Activated CD4-positive, alpha-beta T cell treated with anti-CD3 and anti-CD28 coated beads, Interleukin-10, Interleukin-2, amounts not matched to agents 100 ng/mL and 50 ng/mL, durations not matched to agents 16 hours and 8 hours (primary cell): ENCODE measurements at places on chromosomes 13 and 19.

DNA sequence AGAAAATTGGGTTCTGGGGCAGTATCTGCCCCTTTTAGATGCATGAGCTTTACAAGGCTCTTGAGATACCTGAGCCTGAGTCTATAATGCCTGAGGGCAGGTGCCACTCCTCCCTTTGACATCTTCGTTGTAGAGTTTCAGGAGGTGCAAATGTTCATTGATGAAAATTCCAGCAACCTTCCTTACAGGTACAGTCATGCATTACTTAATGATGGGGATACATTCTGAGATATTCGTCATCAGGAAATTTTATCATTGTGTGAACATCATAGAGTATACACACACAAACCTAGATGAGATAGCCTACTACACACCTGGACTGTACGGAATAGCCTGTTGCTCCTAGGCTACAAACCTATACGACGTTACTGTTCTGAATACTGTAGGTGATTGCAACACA, 310.0 kb downstream of the SHISA2 start:
- DNase-seq = no peak

DNA sequence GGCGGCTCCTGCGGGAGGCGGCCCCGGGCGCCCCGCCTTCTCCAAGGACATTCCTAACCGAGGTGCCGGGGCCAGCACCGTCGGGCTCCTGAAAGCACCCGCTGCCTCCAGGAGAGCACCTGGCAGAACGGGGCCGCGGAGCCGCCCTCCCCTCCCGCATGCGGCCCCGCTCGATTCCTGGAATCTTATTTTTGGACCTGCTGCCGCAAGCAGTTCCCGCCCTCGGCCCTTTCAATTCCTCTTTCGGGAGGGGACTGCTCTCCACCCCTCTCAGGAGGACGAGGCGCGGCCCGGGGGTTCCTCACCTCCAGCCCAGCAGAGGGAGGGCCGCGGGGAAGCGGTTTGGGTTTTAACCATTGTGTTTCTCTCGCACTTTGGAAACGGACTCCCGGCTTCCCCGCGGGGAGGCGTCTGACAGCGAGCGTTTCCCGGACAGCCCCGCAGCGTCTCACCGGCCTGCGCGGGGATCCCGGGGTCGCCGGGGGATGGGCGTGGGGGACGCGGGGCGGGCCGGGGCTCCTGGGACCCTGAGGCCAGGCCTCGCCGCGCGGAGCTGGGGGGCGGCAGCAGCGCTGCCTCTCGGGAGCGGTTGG, 849 bp downstream of the GAS6 start:
- DNase-seq = no peak

DNA sequence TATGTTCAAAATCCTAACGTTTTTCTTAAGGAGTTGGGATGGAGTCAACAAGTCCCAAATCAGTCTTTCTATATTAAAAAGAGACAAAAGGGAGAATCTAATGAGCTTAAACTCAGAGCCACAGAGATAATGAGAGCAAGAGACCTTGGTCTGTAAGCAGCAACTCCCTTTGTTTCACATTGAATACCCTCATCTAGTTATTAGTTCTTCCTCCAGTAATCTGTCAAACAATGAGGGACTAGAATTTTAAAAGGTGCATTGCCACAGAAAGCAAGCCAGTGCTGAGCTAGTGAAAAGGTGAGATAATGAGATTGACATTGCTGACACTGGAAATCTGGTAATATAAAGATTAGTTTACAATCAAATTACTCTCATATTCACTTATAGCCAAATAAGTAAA, 718.6 kb downstream of the DACH1 start:
- DNase-seq = no peak

- no peak for DNase-seq
These were observed 763.5 kb upstream of the GPC6 start for GRCh38 chr13:92463134-92463533.

DNA sequence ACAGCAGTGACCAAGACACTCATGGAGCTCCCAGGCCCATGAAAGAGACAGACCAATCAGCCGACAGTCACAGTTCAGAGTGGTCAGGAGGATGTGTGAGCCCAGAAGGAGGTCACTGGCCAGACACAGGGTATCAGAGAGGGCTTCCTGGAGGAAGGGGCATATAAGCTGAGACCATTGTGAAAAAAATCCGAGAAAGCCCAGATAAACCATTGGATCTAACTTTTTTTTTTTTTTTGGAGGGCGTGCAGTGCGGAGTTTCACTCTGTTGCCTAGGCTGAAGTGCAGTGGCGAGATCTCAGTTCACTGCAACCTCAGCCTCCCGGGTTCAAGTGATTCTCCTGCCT, 4.2 kb downstream of the ITPKC start:
- DNase-seq = no peak

- DNase-seq = no peak
These were observed 315.2 kb downstream of the NDFIP2 start for GRCh38 chr13:79796136-79796535.

- DNase-seq = no peak
These were observed 548.2 kb downstream of the GPC5 start for GRCh38 chr13:91946498-91947070.

GRCh38 chr13:28022848-28023518, 34.5 kb upstream of the URAD start:
- no peak for DNase-seq

- DNase-seq = no peak
These were observed 2.7 kb downstream of the CYP4F12 start for GRCh38 chr19:15675560-15675959.

DNA sequence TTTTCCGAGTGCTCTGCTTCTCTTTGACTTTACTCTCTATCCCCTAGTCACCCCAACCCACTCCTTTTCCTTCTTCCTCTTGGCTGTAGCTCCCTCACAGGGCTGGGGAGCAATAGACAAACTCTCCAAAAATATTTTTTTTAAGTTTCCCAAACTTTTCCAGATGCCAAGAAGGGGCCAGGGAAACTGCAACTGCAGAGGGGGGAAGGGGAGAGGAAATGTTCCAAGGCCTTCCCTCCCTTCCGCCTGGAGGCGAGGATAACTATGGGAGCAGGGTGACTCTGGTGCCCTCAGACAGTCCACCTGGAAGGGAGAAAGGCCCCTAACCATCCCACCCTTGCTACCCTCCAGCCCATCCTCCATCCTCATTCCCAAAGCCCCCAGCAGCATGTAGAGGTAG, 49.4 kb downstream of the LYL1 start:
- DNase-seq = no peak

DNA sequence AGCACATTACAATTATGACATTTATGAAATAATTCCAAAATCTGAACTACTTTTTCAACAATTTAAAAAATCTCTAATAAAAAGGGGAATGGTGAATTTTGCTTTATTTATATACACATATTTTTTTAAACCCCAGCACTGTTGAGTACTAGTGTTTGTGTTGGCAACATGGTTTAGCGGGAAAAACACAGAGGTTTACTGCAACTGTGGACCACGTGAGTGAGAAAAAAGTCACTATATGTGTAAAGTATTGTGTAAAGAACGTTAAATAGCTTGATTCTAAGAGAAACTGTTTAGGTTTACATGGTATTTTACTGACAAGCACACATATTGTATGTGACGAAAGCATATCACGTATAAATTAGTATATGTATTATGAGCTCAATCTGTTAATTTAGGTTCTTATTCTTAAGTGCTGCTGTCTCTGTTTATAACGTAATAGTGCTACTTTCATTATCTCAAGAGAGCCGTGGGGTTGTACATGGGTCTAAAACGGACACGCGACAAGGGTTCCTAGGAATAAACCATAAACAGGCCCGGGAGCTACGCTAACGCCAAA, 617 bp downstream of the SKA3 start:
- DNase-seq = no peak

GRCh38 chr13:37918116-37918714, 48.6 kb upstream of the TRPC4 start:
- no peak for DNase-seq

DNA sequence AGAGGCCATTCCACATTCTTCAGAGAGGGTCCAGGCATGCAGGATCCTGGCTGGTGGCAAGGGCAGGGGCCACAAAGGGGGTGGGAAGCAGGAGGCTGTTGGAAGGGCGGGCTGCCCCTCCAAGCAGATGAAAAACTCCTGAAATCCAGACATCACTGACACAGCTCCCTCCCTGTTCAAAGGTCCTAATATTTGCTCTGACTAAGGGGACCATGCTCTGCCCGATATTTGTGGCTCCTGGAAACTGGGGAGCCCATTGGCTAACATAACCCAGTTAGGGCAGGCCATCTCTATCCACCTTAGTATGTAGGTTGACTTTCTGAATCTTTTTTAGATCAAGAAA, 3.3 kb upstream of the CDX2 start:
- no peak for DNase-seq

DNA sequence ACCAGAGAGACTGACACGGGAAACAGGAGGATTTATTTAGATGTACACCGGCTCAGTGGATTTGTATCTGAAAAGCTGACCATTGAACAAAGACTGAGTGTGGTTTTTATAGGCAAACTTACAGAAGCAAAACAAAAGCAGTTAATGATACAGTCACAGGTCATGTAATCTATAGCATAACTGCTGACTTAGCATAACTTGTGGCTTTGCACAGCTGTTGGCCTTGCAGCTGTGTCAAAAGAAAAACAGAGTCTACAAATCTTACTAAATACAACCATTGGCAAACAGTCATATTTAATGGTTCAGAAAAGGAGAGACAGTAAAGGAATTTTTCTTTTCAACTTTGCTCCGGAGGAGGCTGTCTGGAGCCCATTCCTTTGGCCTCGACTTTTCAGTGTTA, 2.3 kb upstream of the ILF3 start:
- DNase-seq = no peak

DNA sequence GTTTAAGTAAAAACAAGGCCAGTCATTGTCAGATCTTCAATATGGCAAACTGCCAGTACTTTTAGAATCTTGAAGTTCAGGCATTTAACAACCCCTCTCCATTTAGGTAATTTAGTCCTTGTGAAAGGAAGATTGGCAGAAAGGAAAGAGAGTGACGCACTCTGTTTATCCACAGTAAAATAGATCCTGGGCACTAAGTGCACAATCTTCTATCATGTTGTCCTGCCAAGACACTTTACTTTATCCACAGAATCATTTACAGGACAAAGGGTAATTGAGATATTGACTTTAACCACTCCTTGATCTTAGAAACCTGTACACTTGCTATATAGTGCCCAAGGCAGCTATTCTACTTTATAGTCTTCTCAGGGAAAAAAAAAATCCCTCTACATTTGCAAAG, 786.4 kb upstream of the SLITRK1 start:
- DNase-seq = no peak

DNA sequence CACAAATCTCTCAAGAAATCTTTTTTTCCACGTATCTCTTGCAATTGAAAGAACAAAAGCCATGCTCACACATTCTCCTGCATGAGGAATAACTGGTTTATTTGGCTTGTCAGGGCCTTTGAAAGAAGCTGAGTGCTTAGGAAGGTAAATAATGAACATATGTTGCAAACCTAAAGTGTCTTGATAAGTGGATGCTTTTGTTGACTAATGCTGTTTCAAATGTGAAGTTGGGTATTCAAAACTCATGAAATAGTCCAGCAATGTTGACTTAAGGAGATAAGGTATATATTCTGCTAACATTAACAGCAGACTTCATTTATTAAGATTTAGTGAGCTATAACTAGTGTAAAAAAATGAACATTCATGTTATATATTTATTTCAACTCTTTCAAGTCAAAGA, 1792.7 kb upstream of the MIR17HG start:
- no peak for DNase-seq

DNA sequence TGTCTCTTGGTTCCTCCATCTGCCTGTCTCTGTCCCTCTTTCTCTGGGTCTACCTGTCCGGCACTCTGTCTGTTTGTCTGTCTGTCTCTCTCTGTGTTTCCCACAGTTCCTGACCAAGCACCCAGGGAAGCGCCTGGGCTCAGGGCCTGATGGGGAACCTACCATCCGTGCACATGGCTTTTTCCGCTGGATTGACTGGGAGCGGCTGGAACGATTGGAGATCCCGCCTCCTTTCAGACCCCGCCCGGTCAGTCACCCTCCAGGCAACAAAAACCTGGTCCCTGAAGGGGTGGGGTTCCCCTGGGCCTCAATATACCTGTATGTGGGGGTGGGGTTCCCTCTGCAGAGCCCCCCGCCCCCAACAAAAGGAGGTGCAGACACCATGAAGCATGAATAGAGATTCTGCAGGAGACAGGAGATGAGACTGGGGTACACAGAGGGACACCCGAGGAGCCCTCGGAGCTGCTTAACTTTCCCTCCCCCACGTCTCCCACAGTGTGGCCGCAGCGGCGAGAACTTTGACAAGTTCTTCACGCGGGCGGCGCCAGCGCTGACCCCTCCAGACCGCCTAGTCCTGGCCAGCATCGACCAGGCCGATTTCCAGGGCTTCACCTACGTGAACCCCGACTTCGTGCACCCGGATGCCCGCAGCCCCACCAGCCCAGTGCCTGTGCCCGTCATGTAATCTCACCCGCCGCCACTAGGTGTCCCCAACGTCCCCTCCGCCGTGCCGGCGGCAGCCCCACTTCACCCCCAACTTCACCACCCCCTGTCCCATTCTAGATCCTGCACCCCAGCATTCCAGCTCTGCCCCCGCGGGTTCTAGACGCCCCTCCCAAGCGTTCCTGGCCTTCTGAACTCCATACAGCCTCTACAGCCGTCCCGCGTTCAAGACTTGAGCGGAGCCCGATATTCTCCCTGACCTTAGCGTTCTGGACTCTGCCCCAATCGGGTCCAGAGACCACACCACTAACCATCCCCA, 2.6 kb upstream of the CACNG7 start:
- DNase-seq = peak; percentile 68

DNA sequence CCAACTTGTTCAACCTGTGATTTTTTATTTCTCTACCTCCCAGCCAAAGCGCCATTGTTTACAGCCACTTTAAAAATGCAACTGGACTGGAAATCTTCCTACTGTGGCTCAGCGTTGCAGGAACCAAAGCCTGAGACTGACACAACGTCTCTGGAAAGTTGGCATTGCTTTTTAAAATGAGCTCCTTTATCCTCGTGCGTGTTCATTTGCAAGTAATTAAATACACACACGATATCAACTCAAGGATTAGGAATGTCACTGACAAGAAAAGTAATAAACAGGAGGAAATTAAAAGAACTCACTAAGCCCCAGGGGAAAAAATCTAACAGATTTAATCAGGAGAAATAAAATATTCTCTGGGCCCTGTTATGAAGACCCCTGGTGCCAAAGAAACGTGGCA, 184.6 kb upstream of the IRS2 start:
- no peak for DNase-seq

GRCh38 chr13:50936679-50937078, 27.1 kb downstream of the RNASEH2B start:
- DNase-seq = no peak

GRCh38 chr13:20188667-20189553, 3.8 kb downstream of the GJB2 start:
- DNase-seq = no peak

- DNase-seq = no peak
These were observed 10.7 kb downstream of the RELB start for GRCh38 chr19:45011959-45012358.

DNA sequence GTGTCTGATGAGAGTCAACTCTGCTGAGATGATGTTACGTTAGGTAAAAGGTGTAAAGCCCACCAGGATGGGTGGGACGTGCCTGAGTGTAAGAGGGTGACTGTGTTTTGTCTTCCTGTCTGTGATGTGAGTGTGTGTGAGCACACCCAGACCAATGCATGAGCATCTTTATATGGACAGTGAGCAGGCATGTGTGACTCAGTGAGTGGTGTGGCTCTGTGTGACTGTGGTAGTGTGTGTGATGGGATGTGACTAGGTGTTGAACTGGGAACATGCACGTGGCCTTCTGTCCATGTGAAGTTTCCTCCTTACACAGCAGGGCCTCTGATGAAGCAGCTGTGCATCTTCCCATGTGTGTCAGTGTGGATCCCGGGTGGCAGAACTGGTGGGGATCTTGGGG, 17.8 kb upstream of the LGALS16 start:
- DNase-seq = no peak
